ENCODE measurements at places on chromosomes 12 and 14.

DNA sequence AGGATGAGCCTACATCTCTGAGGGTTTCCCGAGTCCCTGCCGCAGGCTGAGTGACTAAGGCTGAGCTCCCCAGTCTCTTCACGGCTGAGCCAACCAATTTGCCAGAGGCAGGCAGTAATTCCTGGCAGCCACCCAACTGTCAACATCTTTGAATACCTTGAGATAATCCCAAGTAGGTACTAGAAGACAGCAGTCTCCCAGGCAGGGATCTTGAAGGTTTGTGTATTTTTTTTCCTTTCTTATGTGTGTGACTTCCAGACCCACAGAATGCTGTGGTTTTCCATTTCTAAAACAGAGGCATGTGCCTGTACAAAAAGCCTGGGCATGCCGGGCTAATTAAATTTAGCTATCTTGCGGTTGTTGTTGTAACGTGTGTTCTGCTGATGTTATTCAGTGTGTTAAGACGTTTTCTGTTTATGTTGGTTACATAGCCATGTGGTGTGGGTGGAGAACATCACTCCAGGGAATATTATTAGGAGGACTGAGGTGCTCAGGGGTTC is 155.5 kb downstream of the ANO2 start:
- DNase-seq: no peak

GRCh38 chr12:131759176-131759575 is 48.3 kb downstream of the SFSWAP start:
- no peak for DNase-seq

- DNase-seq: no peak
These were observed 133.8 kb upstream of the FOXN3 start for GRCh38 chr14:89550821-89551220.

DNA sequence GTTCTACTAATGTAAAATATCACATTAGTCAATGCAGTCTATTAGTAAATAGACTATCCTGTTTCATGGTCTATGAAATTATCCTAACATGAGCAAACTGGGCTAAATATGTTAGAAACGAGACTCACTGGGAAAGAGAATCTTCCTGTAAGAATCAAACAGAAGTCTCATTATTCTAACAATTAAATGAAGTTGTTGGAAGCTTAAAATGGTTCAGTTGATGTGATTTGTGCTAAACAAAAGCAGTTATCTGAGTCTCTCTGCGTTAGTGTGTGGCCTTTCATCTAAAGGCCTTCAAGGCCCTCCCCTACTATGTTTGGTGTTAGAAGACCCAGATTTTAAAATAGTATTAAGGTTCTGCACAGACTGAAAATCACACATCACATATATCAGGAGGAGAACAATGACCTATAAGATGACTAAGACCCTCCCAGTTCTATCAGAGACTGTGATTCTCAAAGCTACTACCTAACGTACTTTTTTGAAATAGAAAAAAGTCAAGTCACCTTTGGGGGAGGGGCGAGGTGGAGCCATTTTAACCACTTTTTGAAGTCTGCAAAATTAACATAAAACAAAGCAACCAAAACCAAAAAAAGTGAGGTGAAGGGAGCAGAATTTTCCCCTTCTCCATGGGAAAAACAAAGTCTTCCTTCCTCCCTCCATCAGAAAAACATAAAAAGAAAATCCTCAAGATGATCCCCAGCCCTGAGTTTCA is 82.3 kb downstream of the DENND5B start:
- no peak for DNase-seq

DNA sequence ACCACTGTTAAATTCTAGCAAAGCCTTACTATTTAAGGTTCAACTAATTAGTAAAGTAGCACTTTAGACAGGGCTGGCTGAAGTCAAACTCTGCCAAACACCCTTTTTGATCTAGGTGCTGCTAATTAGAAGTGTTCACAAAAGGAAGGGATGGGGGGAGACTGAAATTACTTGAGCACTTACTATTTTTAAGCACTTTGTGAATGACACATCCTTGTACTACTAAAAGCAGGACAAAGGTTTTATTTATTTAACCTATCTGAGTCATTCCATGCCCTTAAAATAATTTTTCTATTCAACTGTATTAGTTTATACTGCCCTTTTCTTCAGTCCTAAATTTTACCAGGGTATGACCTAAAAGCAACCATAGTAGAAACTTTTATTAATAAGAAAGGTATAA is 20.1 kb downstream of the MBIP start:
- no peak for DNase-seq

- no peak for DNase-seq
These were observed 48.4 kb downstream of the ATL1 start for GRCh38 chr14:50608302-50608851.

All from substantia nigra (tissue), 51 donors.